ENCODE measurements at places on chromosomes 1 and 21.

GRCh38 chr1:11563560-11564069 lies 84.7 kb downstream of the DISP3 start:
- peak; percentile 73 for DNase-seq

DNA sequence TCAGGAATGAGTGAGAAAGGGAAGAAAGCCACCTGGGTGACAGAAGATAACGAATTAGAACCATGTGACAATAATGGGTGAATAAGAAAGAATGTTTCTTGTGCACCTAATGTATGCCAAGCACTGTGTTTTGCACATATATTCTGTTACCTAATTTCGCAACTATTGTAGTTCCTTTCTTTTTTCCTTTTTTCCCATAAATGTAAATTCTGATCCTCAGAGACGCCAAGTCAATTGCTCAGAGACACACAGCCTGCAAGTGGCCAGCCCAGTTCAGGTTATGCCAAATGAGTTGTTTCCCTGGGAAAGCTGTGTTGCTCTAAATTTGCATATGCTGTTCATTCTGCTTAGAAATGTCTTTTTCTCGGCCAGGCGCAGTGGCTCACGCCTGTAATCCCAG lies 1.7 kb upstream of the RSPO1 start:
- no peak for DNase-seq

GRCh38 chr1:113451710-113452109 lies 61.4 kb downstream of the MAGI3 start:
- no peak for DNase-seq

DNA sequence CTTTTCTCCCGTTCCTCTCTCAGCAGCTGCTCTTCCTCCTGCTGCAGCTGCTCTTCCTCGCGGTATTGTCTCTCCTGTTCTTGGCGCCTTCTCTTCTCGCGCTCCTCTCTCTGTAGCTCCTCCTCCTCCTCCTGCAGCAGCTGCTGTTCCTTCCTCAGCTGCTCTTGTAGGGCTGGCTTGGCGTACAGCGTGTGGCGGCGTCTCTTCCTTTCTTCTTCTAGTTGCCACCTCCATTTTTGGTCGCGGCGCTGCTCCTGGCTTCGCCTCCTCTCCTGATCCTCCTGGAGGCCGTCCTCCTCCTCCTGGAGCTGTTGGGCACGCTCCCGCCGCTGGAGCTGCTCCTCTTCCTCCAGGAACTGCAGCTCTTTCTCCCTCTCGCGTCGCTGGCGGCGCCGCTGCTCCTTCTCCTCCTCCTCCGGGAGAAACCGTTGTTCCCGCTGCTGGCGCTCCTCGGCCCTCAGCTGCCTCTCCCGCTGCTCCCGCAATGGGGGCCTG lies 4.8 kb downstream of the TCHH start:
- DNase-seq = peak; percentile 74

DNA sequence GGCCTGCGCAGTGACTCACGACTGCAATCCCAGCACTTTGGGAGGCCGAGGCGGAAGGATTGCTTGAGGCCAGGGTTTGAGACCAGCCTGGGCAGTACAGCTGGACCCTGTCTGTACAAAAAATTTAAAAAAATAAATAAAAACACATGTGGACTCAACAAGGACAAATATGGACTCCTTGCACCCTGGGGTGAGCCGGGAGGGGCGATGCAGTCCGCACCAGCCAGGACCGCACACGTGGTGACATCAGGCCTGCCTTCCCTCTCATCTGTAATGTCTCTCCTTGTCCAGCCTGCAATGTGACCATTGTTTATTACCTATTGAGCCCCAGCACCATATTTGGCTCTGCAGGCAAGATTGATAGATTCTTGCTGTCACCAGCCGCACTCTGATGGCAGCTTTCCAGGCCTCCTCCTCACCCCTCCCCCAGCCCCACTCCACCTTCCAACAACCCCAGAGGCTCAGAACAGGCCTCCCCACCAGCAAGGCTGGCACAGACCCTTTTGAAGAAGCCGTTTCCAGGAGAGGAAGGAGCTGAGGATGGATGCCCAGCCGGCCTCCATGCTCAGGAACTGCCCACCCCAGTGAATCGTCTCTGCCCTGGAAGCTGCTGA lies 55.2 kb downstream of the IRF2BP2 start:
- DNase-seq = no peak

DNA sequence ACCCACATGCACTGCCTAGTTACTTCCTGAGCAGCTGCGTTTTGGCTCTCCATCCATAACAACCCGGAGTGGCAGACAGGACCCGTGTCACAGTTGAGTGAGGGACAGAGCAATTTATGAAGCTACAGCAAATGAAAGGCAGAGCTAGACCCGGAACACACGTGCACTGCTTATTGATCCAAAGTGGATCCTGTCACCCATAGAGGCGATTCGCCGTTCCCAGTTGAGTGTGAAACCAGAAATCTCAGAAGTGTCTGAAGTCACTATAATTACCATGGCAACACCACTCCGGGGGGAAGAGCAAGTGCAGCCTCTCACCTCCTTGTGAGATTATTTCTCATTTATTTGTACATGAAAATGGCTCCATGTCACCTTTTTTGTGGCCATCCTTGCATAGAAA lies 365.2 kb downstream of the DSCAM start:
- no peak for DNase-seq

All from Kasumi-1 (cell line).